NCI-H1694 treated with DMSO at 0.1 percent for 48 hours (cell line): ENCODE measurements at places on chromosomes 3 and 15.

- DNase-seq = no peak
Measured at GRCh38 chr15:63497642-63498467, 6.5 kb upstream of the USP3 start.

DNA sequence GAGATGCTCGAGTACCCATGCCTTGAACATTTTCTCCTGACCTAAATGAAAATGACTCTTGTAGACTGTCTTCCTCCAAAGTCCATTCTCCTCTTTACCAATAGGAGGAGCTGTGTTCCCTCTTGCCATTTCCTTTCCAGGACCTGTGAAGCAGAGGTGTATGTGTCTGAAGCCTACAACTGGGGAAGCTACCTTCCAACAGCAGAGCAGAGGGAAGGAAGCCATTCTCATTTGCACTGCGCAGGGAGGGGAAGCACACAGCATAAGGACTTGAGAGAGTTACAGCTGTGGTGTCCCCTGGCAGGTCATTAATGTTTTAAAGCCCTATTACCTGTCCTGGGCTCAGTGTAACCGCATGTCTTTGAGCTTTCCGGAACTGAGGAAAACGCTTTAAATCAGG, 38.7 kb downstream of the HSPBAP1 start:
- DNase-seq = no peak

DNA sequence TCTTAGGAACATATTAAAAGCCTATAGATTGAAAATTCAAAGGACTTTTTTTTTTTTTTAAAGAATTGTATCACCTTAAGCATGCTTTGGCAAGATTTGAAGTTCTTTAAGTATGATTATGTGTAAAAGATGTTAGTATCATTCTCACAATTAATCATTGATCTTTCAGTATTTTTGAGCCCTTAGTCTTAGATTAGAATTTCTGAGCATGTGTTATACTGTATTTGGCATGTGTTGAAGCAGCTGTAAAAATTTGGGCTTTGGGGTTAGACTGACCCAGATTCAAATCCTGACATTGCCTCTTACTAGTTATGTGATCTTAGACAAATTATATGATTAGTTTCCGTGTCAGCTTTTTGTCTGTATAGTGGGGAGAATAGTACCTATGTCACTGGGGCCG, 6.3 kb downstream of the OXSR1 start:
- DNase-seq = no peak

GRCh38 chr15:36653851-36654250, 74.4 kb downstream of the CDIN1 start:
- DNase-seq = no peak

- DNase-seq = peak; percentile 73
Measured at GRCh38 chr3:157130467-157131251, 29.3 kb downstream of the CCNL1 start.

GRCh38 chr3:111326144-111326995, 215.6 kb upstream of the CD96 start:
- no peak for DNase-seq

- DNase-seq = no peak
Measured at GRCh38 chr15:73153447-73153846, 101.2 kb downstream of the NEO1 start.

DNA sequence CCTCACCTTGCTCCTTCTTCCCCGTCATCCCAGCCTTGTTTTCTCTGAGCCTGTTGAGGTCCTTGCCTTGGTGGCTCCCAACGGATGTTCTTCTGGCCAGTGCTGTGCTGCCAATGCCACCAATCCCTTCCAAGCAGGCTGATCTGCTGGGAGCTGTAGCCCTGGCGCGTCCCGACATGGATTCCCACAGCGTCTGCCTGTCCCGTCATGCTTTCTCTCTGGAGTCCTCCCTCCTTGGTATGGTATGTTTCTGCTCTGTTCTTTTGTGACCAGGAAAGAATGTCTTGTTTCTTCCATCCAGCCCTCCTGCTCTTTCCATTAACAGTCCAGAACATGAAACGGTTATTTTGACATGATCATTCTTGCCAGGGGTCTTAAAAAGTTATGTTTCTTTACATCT, 10.0 kb downstream of the LIMD1 start:
- DNase-seq = no peak

DNA sequence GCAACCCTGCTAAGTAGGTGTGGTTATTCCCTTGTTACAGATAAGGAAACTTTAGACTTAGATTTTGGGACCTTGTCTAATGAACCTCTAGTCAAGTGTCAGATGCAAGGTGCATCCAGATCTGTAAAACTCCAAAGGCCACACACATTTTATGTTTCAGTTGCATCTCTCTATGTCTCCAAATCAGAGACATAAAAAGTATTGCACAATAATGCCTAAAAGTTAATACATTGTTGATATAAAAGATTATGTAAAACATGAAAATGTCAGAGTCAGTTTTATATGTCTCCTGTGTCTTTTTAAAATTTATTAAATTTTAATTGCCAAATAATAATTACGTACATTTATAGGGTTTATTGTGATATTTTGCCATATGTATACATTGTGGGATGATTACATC, 408.5 kb downstream of the NTRK3 start:
- no peak for DNase-seq

DNA sequence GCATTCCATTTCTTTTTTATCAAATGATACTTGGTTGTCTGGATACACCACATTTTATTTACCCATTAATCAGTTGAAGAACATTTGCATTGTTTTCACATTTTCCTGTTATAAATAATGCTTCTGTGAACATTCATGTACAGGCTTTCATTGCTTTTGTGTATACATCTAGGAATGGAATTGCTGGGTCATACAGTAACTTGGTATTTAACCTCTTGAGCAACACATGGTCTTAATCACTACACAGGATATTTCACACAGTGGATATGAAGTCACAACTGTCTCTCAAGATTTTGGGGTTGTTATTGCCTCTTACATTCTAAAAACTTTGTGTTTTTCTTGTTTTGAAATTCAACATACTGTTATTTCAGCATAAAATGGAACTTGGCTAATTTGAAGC, 48.2 kb downstream of the C3orf85 start:
- no peak for DNase-seq

DNA sequence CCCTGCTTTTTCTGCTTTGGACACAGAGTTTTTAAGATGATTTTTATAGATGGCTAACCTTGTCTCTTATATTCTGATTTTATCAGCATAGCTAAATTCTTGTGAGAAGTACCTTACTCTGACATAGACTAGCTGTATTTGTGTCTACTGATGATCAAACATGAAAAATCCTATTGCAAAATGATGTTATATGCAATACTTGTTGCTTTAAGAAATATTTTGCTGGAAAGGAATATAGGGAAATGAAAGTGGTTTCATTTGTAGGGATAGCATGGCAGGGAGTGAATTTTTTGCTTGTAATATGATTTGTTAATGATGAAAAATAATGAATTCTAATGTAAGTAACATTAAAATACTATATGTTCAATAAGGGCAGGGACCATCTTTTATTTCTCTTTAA, 35.9 kb downstream of the CFAP91 start:
- DNase-seq = no peak

DNA sequence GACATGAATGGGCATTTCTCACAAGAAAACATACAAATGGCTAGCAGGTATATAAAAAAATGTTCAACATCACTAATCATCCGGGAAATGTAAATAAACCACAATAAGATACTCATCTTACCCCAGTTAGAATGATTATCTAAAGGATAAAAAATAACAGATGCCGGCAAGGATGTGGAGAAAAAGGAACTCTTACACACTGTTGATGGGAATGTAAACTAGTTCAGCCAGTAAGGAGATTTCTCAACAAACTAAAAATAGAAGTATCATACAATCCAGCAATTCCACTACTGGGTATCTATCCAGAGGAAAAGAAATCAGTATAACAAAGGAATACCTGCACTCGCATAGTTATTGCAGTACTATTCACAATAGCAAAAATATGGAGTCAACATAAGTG, 124.2 kb downstream of the SATB1 start:
- no peak for DNase-seq

- no peak for DNase-seq
Measured at GRCh38 chr3:107218864-107219269, 158.4 kb upstream of the CCDC54 start.

DNA sequence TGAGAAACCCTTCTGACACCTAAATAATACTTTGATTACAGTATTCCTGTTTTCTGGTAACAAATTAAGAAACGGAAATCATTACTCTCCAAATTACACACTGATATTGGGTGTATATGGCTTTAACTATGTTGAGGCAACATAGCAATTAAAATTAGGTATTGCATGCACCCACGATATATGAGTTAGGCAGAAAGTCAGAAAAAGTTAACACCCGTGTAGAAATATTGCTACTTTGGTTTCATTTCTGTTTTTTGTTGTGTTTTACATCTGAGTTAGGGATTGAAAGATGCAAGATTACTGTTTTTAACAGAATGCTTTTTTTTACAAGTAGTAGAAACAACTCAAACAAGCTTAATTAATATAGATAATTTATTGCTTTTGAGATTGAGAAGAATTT, 327.8 kb downstream of the GBE1 start:
- DNase-seq = no peak

- no peak for DNase-seq
Measured at GRCh38 chr3:109702976-109703375, 365.6 kb upstream of the DPPA4 start.

- DNase-seq = no peak
Measured at GRCh38 chr3:126847061-126847460, 135.9 kb upstream of the PLXNA1 start.

GRCh38 chr3:120095226-120095978, 1.2 kb upstream of the GSK3B start:
- peak; percentile 75 for DNase-seq

DNA sequence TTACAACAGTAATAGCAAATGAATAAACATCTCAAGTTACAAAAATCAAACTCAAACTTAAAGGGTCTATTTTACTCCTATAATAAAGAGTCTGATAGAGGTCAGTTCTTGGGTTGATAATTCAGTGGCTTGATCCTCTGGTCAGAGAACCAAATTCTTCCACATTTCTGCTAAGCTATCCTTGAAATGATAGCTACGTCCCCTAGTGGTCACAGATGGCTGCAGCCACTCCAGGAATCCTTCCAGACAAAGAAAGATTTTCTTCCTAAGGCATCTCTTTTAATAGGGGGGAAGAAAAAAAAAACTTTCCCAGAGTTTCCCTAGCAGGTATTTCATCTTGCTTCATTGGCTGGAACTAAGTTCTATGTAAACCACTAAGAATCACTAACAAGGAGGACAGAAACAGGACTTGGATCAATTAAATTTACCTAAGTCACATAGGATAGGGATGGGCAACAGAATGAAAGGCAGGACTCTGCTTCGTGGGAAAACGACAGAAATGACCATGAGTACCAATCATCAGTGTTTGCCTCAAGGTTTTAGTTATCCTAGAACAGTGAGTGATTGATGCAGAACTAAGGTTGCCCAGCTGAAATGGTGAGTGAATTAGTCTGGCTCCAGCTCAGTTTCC, 160.7 kb downstream of the STAC start:
- DNase-seq = no peak

- no peak for DNase-seq
Measured at GRCh38 chr15:32819448-32819847, 101.6 kb downstream of the GREM1 start.

DNA sequence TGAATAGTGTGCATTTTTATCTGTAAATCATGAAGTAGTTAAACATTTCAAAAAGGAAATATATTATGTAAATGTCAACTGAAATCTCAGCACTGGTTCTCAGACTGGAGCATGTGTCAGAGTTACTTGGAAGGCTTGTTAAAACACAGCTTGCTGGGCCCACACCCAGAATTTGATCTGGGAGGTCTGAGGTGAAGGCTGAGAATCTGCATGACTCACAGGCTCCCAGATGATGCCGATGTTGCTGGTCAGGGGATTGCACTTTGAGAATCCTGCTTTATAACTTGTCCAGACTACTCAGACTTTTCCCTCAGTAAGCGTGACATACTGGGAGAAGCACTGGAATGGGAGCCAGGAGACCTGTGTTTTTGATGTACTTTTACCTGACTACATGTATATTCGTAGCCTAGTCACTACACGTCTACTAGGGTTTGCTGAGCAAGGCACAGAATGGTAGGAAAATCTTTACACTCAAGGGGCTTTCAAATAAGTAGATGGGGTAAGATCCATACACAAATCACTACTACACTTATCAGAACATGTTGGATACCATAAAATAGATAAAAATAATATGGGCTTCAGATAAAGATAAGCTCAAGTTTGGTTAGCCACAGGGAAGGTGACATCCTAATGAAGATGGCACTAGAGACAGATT, 77.1 kb upstream of the MEX3B start:
- DNase-seq = no peak

DNA sequence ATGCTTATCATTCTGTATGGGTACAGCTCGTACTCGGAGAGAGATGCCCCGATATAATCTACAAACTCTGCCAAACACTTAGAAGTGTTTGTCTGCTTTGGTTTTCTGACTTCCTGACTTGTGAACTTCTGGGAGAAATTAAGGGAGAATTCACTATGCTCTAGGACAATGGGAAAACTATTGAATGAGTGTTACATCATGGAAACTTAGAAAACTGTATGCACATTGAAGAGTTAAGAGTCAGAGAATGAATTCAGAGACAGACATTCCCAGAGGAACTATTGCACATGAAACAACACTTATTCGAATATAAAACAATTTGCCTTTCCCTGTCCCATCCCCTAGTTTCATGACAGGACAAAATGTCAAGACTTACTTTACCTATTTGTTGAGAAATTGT, 57.8 kb downstream of the DTWD1 start:
- no peak for DNase-seq

GRCh38 chr3:107992976-107993684, 97.7 kb downstream of the CD47 start:
- no peak for DNase-seq

DNA sequence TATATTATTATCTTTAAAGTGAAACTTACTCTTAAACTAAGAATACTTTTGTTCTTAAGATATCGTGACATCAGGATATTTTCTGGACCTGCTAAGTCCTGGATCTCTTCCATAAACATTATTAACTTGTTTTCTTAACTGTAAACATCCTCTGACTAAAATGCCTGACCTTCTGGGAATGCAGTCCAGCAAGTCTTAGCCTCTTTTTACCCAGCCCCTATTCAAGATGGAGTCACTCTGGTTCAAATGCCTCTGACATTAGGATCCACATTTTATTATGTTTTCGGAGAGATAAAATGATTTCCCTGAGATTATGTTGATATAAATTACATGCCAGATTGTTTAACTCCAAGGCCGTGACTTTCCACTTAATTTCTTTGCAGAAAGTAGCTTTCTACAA, 37.6 kb downstream of the OSTN start:
- no peak for DNase-seq
